ENCODE measurements at places on chromosomes 12 and 14. TPM values are rescaled to one million over a fixed set of nuclear protein-coding genes. Genes with fewer than 3 reads are reported as not detected.

GRCh38 chr12:21130998-21131397, at the start of gene SLCO1B1:
SLCO1B1 (plus strand) TSS chr12:21131194; CDS start chr12:21141575, 10,381 bp downstream.
- no peak within 1 kb of the TSS for H3K27ac ChIP-seq
- no peak within 1 kb of the TSS for H3K4me3 ChIP-seq
- H3K4me1 ChIP-seq = no peaks in the 10 kb centered on the region
- DNase-seq = no peak

DNA sequence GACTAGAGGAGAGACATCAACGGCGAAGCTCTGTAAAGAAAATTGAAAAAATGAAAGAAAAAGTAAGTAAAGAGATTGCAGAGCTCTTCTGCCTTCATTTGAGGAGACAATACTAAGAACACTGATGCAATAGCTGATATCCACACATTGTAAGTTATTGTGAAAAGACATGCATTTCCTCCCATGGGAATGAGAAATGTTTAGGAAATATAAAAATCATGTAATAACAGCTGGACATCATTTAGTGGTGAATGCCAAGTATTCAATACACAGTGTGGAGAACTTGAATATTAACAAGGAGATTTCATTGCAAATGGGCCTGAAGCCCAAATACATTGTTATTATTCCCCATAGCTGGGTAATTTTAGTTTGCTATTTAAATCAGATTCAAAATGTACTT, 179.2 kb downstream of the KICS2 start:
- H3K27me3 ChIP-seq = no peaks in the 10 kb centered on the region
- H3K4me1 ChIP-seq = peaks cover 25% of the 10 kb centered on the region
- no peaks in the 10 kb centered on the region for H3K36me3 ChIP-seq
- no peak for DNase-seq

GRCh38 chr12:130655010-130655409, 61.1 kb downstream of the RIMBP2 start:
- H3K4me3 ChIP-seq = no peak overlapping the region
- H3K27me3 ChIP-seq = peaks cover 6% of the 10 kb centered on the region
- DNase-seq = no peak

- peaks cover 4% of the 10 kb centered on the region for H3K4me1 ChIP-seq
- no peak for DNase-seq
- H3K36me3 ChIP-seq = no peaks in the 10 kb centered on the region
- no peak overlapping the region for H3K4me3 ChIP-seq
- H3K27ac ChIP-seq = no peak overlapping the region
Observed at GRCh38 chr12:99916555-99916954, 68.2 kb downstream of the ANKS1B start.

- H3K4me3 ChIP-seq = no peak overlapping the region
- peaks cover 17% of the 10 kb centered on the region for H3K4me1 ChIP-seq
- no peaks in the 10 kb centered on the region for H3K36me3 ChIP-seq
Observed at GRCh38 chr12:52432559-52433207, 1.5 kb downstream of the KRT75 start.

GRCh38 chr12:3040663-3041544, 36.3 kb upstream of the TSPAN9 start:
- H3K27me3 ChIP-seq = no peaks in the 10 kb centered on the region
- no peak overlapping the region for H3K4me3 ChIP-seq
- no peak for DNase-seq
- no peak overlapping the region for H3K27ac ChIP-seq
- peaks cover 2% of the 10 kb centered on the region for H3K36me3 ChIP-seq

GRCh38 chr12:47393403-47393790, 312.4 kb downstream of the RPAP3 start:
- peaks cover 4% of the 10 kb centered on the region for H3K36me3 ChIP-seq
- H3K4me3 ChIP-seq = no peak overlapping the region
- DNase-seq = no peak
- H3K27ac ChIP-seq = no peak overlapping the region
- peaks cover 17% of the 10 kb centered on the region for H3K4me1 ChIP-seq
- peaks cover 14% of the 10 kb centered on the region for H3K27me3 ChIP-seq

GRCh38 chr12:611721-612120, 51.5 kb downstream of the NINJ2 start:
- no peak overlapping the region for H3K4me3 ChIP-seq
- H3K27ac ChIP-seq = no peak overlapping the region
- H3K36me3 ChIP-seq = no peaks in the 10 kb centered on the region
- DNase-seq = no peak
- no peaks in the 10 kb centered on the region for H3K4me1 ChIP-seq

DNA sequence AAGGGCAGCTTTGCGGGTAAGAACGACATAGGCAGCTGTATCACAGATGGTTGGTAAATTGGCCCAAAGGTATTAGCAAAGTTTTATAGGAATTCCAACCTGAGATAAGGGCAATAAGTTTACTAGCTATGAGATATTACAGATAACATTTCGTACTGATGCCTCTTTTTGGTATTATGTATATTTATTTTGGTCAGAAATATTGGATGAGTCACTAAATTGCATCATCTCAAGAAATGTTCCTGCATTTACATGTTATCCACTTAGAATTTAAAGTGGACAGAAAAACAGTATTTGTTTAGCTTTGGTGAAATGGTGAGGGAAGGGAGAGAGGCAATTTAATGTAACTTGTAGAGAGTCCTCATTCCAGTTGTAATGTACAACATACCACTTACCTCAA, 65.1 kb upstream of the PZP start:
- no peak overlapping the region for H3K4me3 ChIP-seq
- H3K4me1 ChIP-seq = peaks cover 3% of the 10 kb centered on the region
- H3K27me3 ChIP-seq = peaks cover 21% of the 10 kb centered on the region
- no peak for DNase-seq
- H3K36me3 ChIP-seq = no peaks in the 10 kb centered on the region
- H3K27ac ChIP-seq = no peak overlapping the region

DNA sequence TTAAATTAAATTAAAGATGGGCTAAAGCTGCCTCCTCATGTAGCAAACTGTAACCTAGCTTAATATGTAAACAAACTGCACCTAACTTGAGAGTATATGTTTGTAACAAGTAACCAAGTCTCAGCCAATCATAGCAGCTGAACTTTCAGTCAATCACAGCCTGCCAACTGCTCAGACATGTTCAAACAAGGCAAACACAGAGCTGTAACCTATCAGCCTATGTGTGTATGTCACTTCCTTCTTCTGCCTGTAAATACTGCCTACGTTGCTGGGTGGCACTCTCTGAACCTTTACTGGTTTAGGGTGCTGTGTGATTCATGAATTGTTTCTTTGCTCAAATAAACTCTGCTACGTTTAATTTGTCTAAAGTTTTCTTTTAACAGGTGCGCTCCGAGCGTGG, 2.9 kb downstream of the SERPINA6 start:
- H3K4me1 ChIP-seq = no peaks in the 10 kb centered on the region
- no peaks in the 10 kb centered on the region for H3K36me3 ChIP-seq
- no peak for DNase-seq

DNA sequence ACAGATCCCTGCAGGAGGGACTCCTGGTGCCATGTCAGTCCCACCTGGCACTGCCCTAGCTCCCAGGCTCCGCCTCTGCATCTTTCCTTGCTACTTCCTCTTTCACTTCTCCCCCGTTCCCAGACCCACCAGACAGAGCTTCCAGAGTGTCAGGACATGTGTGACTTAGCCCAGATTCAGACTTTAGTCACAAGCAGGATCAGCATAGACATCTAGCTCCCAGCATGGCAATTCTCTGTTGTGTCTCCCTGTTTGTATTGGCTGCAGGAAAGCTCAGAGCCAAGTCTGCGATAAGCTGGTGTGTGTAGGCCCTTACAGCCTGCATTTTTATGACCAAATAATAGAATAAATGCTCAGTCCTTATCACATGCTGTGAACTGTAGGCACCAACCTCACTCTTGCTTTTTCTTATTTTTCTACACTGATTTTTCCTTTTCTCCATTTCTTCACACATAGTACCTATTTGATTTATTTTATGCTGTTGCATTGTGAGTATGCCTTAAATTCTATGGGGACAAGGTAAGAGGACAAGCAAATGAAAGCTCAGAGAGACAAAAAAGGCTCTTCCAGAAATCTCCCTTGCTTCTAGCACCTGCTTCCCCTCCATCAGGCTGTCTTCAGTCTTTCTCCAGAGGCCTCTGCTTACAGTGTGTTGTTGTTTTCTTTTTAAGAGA, 5.9 kb downstream of the DHRS2 start:
- no peaks in the 10 kb centered on the region for H3K36me3 ChIP-seq
- no peak overlapping the region for H3K27ac ChIP-seq
- no peak for DNase-seq
- H3K4me3 ChIP-seq = no peak overlapping the region
- H3K4me1 ChIP-seq = no peaks in the 10 kb centered on the region

GRCh38 chr14:62099091-62099490, 336.9 kb downstream of the SNAPC1 start:
- H3K4me1 ChIP-seq = no peaks in the 10 kb centered on the region
- DNase-seq = no peak
- H3K27me3 ChIP-seq = no peaks in the 10 kb centered on the region
- H3K4me3 ChIP-seq = no peak overlapping the region
- H3K27ac ChIP-seq = no peak overlapping the region

DNA sequence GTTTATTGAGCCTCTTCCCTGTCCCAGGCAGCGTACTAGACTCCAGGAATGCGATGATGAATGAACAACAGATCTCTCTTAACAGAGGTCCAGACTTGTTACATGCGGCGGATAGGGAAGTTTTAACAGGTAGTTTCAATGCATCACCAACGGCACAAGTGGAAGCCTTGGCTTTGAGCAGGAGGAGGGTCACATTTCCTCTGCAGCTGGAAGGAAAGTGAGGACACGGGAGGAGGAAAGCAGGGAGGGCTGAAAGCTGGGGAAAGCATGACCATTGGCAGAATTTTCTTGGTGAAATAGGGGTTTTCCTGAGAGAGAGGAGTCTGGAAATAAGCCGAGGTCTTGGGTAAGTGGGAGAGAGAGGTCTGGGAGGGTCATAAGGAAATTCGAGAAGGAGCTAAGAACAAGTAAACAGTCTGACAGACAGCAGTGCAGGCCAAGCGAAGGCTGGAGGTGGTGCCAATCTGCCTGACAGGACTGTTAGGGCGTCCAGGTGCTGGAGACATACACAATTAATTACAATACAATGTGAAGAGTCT, 15.4 kb downstream of the BHLHE41 start:
- no peak overlapping the region for H3K4me3 ChIP-seq
- peak overlapping the region; percentile 89 for H3K27ac ChIP-seq
- H3K36me3 ChIP-seq = no peaks in the 10 kb centered on the region
- H3K4me1 ChIP-seq = peaks cover 71% of the 10 kb centered on the region

DNA sequence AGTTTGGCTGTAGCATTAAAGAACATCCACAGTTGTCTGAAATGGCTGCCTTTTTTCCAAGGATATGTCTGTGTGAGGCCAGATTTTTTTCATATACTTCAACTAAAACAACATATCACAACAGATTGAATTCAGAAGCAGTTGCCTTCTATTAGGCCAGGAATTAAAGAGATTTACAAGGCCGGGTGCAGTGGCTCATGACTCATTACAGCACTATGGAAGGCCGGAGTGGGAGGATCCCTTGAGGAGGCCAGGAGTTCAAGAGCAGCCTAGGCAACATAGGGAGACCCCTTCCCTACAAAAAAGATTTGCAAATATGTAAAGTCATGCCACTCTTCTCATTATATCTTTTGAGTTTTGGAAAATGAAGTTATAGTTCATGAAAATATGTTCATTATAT, 108.6 kb downstream of the KTN1 start:
- H3K27me3 ChIP-seq = no peaks in the 10 kb centered on the region
- no peak for DNase-seq
- H3K36me3 ChIP-seq = peaks cover 38% of the 10 kb centered on the region

- H3K4me3 ChIP-seq = peak overlapping the region; percentile 79
- peaks cover 36% of the 10 kb centered on the region for H3K4me1 ChIP-seq
- peaks cover 35% of the 10 kb centered on the region for H3K27me3 ChIP-seq
- no peaks in the 10 kb centered on the region for H3K36me3 ChIP-seq
Observed at GRCh38 chr12:51951843-51952722, 584 bp downstream of the ACVR1B start.

DNA sequence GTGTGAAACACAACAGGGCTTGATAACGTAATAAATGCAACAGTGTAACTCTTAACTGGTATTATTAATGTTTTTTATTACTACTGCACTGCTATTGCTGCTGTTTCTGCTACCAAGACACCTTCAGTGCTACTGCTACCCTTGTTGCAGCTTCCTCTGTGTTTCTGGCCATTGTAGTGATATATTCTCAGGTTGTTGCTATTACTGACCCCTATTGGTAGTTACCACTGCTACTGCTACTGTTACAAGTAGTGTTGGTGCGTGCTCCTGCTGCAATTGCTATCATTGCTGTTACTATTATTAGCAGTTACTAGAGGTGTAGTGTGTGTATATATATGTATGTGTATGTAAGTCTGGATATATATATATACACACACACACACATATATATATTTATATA, 87.2 kb upstream of the PTPRB start:
- H3K27ac ChIP-seq = no peak overlapping the region

GRCh38 chr14:24818058-24818822, 184.2 kb upstream of the GZMB start:
- peaks cover 24% of the 10 kb centered on the region for H3K4me1 ChIP-seq
- H3K4me3 ChIP-seq = no peak overlapping the region
- H3K27me3 ChIP-seq = no peaks in the 10 kb centered on the region
- H3K27ac ChIP-seq = peak overlapping the region; percentile 87
- H3K36me3 ChIP-seq = peaks cover 2% of the 10 kb centered on the region

GRCh38 chr14:20440882-20441281, 4.9 kb upstream of the KLHL33 start:
- DNase-seq = no peak
- H3K4me1 ChIP-seq = no peaks in the 10 kb centered on the region
- no peak overlapping the region for H3K27ac ChIP-seq
- peaks cover 28% of the 10 kb centered on the region for H3K27me3 ChIP-seq

The RAP1B gene
- 114 TPM for total RNA-seq

The TMEM30B gene
- total RNA-seq = 10.1 TPM

The TAS2R30 gene
- 5.4 TPM for total RNA-seq

The EFS gene
- 76.8 TPM for total RNA-seq

The PRIMA1 gene
- 2.3 TPM for total RNA-seq

The ZNF10 gene
- total RNA-seq = 26.0 TPM

The SELPLG gene
- total RNA-seq = 0.47 TPM

The RASSF3 gene
- total RNA-seq = 18.8 TPM

The CELA1 gene
- not detected for total RNA-seq

The LIN7A gene
- total RNA-seq = 9.0 TPM

The PITPNM2 gene
- 7.0 TPM for total RNA-seq

The GARIN6 gene
- total RNA-seq = not detected

The PTCSC3 gene
- total RNA-seq = not detected

The CNTN1 gene
- total RNA-seq = 20.7 TPM

The MGAT4C gene
- total RNA-seq = 1.4 TPM

The COQ6 gene
- total RNA-seq = 20.9 TPM

Data from mesothelial cell of epicardium (in vitro differentiated cells).